ENCODE measurements at places on chromosomes 16 and 17.

DNA sequence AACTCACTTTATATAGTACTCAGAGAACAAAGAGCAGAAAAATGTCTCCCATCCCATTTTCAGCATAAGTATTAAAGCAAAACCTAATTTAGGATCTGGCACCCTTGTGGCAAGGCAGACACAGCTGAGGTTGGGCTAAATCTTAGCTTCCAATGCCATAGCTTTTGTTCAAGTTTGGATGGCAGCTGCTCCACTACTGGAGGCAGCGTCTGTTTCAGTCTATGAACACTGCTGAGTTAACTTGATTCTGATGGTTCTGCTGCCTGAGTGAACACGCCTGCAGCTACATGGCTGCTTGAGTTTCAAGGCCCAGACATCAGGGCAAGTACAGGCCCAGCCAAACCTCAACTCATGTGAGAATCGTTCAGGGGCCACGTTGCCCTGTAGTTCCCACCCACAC lies 178.2 kb upstream of the RPH3AL start:
- no peak for DNase-seq

- no peak for DNase-seq
Observed at GRCh38 chr17:64117981-64118979, 11.7 kb downstream of the ERN1 start.

GRCh38 chr17:39150104-39150634 lies 1.3 kb downstream of the PLXDC1 start:
- no peak for DNase-seq

DNA sequence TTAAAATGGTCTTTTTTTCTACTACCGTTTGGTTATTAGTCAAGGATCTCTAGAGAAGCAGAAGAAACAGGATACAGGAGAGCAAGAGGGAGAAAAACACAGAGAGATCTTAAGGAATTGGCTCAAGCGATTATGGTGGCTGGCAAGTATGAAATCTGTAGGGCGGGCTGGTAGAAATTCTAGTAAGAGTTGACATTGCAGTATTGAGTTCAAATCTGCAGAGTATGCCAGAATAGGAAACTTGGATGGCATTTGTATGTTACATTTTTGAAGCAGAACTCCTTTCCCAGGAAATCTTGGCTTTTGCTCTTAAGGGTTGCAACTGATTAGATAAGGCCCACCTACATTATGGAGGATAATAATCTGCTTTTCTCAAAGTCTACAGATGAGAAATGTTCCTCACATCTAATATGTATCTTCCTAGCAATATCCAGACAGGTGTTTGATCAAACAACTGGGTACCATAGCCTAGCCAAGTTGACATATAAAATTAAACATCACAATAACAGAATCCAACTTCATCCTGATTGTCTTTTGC lies 4.0 kb downstream of the KCNJ16 start:
- DNase-seq = no peak

GRCh38 chr17:81494626-81495377 lies 17.8 kb downstream of the ACTG1 start:
- DNase-seq = no peak

- DNase-seq = no peak
Observed at GRCh38 chr16:88286301-88286923, 96.3 kb upstream of the ZNF469 start.

GRCh38 chr16:4564661-4565267 lies 8.6 kb downstream of the C16orf96 start:
- no peak for DNase-seq

- DNase-seq = no peak
Observed at GRCh38 chr17:55344514-55344997, 77.1 kb downstream of the MMD start.

- no peak for DNase-seq
Observed at GRCh38 chr16:78209951-78210661, 110.7 kb downstream of the WWOX start.

GRCh38 chr17:40432864-40433528 lies 10.3 kb upstream of the IGFBP4 start:
- DNase-seq = peak; percentile 67

DNA sequence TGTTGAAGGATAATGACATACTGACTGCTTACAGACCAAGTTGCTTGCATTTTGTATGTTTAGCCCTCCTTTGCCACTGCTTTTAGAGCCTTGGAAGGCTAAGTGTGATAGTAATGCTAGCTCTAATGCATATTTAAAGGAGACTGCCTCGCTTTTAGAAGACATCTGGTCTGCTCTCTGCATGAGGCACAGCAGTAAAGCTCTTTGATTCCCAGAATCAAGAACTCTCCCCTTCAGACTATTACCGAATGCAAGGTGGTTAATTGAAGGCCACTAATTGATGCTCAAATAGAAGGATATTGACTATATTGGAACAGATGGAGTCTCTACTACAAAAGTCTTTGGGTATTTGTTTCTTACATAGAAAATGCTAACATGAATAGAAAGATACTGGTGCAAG lies 19.1 kb downstream of the CAPNS2 start:
- no peak for DNase-seq

GRCh38 chr17:72456075-72456474 lies 335.3 kb downstream of the SOX9 start:
- DNase-seq = peak; percentile 77

DNA sequence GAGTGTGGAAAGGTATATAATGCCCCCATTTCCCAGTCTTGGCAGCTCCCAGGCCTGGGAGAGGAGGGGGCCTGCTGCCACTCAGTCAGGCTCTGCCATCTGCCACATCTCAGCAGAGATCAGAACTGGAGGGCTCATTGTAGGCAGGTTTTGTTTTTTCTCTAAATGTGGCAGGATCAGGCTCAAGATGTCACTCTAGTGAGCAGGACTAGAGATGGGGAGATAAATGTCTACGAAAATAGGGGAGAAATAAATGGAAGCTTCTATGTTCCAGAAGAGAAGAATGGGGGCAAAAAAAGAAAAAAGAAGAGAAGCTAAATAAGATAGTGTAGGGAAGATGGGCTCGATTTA lies 13.9 kb downstream of the NXPH3 start:
- no peak for DNase-seq
